ENCODE measurements at places on chromosomes 12 and 14.

- no peak for DNase-seq
Observed at GRCh38 chr12:66072135-66072534, 58.4 kb downstream of the LLPH start.

GRCh38 chr14:97485201-97485600, 688.0 kb downstream of the VRK1 start:
- no peak for DNase-seq

DNA sequence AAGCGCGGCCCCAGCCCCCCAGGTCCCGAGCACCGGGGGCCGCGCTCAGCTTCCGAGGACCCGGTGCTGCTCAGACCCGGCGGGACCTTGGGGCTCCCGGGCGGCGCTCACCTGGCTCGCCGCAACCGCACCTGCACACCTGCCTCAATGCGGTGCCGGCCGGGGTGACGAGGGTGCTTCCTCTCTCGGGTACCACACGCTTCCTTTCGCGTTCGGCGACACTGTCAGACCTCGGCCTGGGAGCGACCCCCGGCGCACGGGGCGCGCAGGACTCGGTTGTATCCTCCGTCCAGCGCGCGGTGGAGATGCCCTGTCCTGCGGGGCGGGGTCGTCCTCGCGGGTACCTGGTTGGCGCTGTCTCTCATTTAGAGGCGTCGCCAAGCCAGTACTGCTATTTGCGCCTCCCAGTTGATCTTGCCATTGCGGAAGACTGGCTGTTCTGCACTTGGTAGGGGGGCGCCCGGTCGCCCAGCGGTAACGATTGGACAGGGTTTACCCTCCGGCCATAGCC, 718 bp downstream of the PACS2 start:
- no peak for DNase-seq

DNA sequence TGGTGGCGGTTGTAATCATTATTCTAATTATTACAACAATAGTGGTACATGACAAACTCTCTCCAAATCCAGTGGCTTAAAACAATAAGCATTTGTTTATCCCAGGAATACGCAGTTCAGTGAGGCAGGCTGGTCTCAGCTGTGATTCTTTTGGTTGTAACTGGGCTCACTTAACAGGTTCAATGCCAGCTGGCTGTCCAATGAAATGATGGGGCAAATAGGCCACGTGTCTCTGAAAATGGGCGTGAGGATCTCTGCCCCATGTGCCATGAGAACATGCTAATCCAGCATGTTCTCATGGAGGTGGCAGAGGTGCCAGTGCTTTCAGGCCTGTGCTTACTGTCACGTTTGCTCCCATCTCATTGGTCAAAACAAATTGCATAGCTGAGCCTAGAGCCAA, 73.1 kb upstream of the CLMN start:
- no peak for DNase-seq

- DNase-seq = peak; percentile 90
Observed at GRCh38 chr12:52662093-52662917, 10.3 kb upstream of the KRT2 start.

GRCh38 chr14:27078191-27078590, 480.4 kb upstream of the NOVA1 start:
- no peak for DNase-seq

DNA sequence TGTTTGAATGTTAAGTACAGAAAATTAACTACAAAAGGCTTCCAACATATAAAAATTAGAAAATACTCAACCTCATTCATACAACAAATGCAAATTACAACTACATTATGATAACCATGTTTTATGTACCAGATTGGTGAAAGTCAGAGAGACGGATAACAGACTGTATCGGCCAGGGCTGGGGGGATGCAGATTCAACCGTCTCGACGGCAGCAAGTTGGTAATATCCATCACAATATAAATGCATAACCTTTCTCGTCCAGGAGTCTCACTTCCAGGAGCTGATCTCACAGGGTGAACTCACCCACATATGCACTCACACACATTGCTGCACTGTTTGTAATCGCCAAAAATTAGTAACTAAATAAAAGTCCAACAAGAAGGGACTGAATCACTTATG, 89.4 kb downstream of the ITPK1 start:
- no peak for DNase-seq

GRCh38 chr12:11630046-11630706, 19.3 kb upstream of the ETV6 start:
- DNase-seq = no peak

- peak; percentile 36 for DNase-seq
Observed at GRCh38 chr12:25730489-25731349, 177.6 kb upstream of the LMNTD1 start.

DNA sequence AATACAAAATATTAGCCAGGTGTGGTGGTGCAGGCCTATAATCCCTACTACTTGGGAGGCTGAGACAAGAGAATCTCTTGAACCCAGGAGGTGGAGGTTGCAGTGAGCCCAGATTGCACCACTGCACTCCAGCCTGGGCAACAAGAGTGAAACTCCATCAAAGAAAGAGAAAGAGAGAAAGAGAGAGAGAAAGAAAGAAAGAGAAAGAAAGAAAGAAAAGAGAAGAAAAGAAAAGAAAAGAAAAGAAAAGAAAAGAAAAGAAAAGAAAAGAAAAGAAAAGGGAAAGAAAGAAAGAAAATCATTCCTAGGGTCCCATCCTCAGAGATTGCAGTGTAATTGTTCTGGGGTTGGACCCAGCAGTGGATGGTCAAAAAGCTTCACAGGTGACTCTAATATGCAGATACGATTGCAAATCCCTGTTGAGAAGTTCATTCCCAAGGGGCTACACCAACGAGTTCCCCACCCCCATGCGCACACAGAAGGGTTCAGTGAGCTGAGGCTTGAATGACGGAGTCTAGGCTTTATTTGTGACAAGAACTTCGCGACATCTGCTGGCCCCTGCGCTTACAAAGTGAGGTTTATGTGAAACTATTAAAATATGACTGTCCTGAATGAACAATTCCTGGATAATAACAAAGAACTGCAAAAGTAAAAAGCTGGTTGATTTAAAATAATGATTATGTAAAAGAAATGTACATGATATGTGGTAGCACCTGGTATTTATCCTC, 17.4 kb upstream of the RNASE12 start:
- no peak for DNase-seq

DNA sequence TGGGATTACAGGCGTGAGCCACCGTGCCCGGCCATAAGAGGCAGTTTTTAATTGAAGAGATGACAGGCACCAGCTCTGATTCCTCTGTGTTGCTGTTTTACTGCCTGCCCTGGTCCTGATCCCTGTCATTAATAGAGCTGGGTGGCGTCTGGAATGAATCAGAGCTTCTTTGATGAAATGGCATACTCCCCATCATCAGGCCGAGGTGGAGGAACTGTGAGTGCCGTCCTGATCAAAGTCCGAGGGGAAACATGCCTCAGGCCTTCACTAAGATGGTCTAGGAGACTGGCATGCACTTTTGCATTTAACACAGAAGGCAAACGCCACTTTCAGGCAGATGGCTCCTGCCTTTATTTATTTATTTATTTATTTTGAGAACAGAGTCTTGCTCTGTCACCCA, 34.1 kb downstream of the IL31 start:
- no peak for DNase-seq

GRCh38 chr14:64610049-64610746, 60.4 kb downstream of the PPP1R36 start:
- no peak for DNase-seq

DNA sequence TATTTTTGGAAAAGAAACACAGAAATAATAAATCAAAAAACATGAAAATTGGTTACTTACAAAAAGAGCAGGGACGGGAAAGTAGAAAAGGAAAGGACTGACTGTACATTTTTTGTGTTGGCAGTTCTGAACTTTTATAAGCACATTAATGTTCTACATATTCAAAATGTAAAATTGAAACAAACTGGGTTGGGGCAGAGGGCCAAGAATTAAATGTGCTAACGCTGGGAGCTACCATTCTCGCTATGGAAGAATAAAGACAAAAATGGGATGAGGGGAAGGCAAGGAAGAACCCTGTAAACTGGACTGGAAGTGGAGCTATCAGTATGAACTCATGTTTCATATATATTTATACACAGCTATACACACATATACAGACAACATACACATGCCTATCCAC, 24.5 kb downstream of the ATP2B1 start:
- DNase-seq = no peak

DNA sequence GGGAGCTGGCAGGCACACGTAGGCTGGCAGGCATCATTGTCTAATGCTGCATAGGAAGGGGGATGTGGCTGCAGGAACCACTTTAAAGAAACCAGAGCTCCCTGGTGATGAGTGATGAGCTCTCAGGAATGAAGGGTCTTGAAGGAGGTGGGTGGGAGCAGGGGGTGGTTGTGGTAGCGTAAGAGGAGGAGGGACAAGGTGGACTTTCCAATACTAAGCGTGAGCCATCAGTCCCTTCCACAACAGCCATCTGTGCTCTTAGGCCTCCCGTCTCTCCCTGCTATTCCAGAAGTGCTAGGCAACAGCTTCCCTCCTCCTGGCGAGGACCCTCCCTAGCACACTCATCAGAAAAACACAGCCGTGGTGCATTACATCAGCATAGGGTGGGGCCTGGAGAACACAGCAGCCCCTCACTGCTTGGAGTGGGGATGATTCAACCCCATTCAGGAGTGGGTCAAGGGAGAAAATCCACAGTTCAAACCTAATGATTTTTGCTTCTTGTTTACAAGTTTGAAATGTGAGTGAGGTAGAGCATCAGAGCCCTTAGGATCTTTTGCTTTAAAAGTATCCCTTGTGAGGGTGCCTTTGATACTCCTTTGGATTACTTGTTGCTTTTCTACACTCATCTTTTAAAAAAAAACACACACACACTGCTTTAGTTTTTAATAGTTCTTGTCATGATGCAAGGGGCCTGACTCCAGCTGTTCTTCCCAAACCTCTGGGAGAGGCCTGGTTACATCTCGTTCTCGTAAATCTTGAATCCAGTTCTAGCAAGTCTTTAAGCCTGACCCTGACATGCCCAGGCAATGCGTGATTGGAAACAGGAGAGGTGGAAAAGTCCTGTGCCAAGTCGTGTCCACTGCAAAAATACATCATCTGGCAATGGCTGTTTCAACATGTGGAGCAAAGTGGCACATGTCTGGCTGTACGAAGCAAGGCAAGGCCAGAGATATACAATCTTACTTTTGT, 356.4 kb upstream of the DDHD1 start:
- no peak for DNase-seq

DNA sequence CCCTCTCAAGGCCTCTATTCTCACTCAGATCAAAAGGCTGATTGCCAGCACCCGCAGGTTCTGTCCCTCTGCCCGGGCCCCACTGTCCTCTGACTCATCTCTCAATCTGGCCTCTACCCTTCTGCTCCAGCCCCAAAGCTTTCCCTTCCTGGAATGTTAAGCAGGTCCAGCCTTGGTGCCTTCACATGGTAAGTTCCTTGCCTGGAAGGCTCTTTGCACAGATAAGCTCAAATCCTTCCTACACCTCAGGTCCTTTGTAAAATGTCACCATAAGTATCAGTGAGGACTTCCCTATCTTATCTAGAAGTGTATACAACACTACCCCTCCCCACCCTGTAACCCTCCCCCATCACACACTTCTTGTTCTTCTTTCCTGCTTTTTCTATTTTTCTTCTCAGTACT, 22.2 kb downstream of the LPCAT3 start:
- DNase-seq = peak; percentile 44

DNA sequence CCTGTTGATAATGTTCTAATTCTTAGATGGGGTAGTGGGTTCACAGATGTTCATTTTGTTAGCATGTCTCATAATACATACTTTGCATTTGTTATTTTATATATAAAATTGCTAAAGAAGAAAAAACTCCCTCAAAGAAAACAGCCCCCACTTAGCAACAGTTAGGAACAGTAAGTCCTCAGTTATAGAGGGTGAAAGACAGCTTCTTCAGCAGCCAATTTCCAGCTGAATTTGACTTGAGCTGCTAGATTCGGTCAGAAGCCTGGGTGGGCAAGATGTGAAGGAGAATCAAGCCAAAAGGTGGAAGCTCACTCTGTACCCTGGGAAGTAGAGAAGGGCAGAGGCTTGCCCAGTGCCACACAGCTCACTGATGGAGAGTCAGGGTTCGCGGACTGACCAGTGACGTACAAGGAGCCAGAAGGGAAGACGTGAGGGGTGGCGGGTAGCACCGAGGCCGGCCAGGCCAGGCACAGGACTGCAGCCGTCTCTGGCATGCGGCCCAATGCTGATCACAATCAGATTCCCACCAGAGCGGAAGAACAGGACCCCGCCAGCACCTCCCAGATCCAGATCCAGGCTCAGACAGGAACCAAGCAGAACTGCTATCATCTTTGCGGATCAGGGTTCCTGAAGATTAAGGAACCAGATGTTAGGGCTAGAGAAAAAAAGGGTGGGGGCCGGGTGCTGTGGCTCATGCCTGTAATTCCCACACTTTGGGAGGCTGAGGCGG, 30.4 kb upstream of the VWF start:
- DNase-seq = no peak

GRCh38 chr12:67477681-67478265, 170.8 kb upstream of the DYRK2 start:
- no peak for DNase-seq

GRCh38 chr12:119715268-119715620, 47.3 kb downstream of the PRKAB1 start:
- DNase-seq = no peak

DNA sequence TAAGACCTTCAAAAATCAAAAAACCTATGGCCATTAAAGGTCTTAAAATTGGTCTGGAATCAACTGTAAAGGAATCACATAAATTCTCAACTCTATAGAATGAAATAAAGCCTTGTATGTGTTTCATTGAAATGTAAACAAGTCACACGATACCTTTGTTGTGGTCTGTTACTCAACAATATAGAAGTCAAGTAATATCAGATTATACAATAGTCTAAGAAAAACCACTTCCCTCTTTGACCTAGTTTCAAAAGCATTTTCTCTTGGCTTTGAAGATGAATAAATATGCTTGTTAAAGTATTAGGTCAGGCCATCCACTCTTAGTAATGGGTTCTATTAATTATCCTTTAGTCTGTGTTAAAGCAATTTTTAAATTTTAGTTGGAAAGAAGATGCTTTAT, 79.8 kb upstream of the DIO2 start:
- DNase-seq = no peak

GRCh38 chr14:48435221-48435620, 759.8 kb upstream of the MDGA2 start:
- DNase-seq = no peak

DNA sequence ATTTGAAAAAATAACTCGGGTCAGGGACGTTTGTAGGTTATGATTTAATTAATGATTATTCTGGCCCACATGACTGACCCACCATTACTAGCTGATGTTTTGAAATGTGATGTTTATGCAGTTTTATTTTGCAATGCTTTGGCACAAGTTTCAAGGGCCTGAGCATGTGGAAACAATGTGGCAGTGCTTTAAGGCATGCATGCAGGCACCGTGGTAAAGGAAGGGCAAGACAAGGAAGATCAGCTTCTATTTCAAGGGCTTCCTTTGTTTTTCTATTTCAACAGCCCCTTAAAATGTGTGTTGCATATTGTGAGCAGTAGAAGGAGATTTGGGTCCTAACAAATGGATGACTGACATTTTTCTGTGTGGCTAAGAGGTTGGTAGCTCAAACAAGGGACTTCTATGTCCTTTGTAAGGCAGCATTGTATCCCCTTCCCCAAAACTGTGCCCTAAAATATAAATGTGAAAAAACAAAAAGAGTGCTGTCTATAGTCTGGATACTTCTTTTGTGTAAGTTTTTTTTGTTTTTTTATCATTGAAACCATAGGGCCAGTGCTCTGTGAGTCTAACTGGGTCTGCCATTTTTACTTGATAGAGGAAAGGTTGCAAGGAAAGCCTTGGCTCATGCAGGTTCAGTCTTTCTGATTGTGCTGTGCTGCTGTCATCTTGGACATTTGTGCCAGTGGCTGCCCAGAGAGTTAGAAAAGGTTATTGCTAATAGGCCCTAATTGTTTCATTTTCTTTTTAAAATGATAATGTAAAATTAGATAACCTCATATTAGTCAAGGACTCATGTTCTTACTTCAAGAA, 103.5 kb downstream of the FGD4 start:
- DNase-seq = no peak
